Esophagus squamous epithelium (tissue), 5 donors: ENCODE measurements at places on chromosomes 6 and 20. TPM values are rescaled to one million over a fixed set of nuclear protein-coding genes. Genes with fewer than 3 reads are reported as not detected.

Gene THBD
- total RNA-seq, result 75.6 TPM

Gene RFX6
- total RNA-seq, result not detected

Gene CCN6
- 0.38 TPM for total RNA-seq

Gene PTK6
- 46.8 TPM for total RNA-seq

Gene CDSN
- not detected for total RNA-seq

Gene SLC35D3
- total RNA-seq, result not detected

Gene HLA-DRB5
- total RNA-seq, result not detected

Gene PHACTR3
- total RNA-seq, result 2.5 TPM

Gene PCSK2
- 0.18 TPM for total RNA-seq

Gene ENPP1
- 0.76 TPM for total RNA-seq

Gene OR2B6
- not detected for total RNA-seq

Gene C6orf15
- not detected for total RNA-seq
